ENCODE measurements at places on chromosomes 2 and 18.

- DNase-seq: no peak
These were observed 461.5 kb downstream of the IRS1 start for GRCh38 chr2:226337941-226338600.

DNA sequence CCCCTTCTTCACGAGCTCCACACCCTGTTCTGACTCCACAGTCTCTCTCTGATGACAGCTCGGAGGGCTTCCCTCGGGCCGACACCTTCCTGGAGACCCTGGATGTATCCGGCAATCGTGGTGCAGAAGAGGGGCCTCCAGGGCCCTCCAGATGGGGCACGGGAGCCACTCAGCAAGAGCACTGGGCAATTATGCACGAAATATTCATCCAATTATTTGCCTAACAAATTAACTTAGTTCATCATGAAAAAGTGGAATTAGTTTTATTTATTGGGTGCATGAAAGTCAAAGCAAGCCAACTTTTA lies 277.3 kb upstream of the HDAC4 start:
- no peak for DNase-seq

DNA sequence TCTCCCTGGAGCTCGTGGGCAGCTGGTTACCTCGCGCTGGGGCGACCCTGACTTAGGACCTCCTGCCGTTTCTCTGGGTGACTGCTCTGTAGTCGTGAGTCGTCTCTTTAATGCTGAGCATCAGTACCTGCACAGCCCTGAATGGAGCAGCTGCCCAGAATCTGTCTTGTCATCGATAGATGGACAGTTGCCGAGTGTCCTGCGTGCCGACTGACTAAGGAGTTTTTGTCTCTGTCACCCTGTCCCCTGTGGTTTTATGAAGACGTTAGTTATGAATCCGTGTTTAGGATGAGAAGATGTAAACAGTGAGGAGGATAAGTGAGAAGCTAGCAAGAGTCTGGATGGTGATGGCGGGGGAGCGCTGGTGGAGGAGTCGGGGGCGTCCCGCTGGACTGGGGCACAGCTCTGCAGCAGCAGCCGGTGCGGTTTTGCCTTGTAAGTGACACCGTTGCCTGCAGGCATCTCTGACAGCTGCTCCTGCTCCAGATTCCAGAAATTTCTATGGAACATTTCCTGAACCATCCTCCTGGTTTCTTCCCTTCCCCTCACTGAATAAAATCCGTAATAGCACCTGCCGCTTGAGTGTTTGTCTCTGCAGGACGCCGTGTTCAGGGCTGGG lies 13.3 kb downstream of the AGAP1 start:
- DNase-seq: no peak

- DNase-seq: no peak
These were observed 17.7 kb downstream of the CXCR1 start for GRCh38 chr2:218149098-218149497.

DNA sequence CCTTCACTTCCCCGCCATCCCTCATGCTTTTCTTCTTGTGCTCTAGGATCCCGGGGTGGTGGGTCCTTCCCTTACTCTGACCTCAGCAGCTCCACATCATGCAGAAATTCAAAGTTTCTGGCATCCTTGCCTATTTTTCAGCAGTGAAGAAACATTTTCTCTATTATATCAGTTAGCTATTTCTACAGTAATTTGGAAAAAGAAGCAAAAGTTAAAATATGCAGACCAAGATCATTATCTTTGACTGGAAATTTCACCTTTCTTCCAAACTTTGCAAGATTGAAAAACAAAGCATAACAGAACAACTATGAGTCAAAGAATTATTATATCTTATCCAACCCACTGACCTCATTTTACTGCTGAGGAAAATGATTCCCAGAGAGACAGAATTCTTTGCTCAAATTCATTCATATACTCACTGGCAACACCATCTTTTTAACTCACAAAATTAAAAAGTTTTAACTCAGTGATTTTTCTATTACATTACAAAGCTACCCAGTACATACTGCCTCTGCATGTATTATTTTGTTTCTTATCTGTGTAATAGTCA lies 40.5 kb downstream of the ANTXR1 start:
- DNase-seq: no peak

DNA sequence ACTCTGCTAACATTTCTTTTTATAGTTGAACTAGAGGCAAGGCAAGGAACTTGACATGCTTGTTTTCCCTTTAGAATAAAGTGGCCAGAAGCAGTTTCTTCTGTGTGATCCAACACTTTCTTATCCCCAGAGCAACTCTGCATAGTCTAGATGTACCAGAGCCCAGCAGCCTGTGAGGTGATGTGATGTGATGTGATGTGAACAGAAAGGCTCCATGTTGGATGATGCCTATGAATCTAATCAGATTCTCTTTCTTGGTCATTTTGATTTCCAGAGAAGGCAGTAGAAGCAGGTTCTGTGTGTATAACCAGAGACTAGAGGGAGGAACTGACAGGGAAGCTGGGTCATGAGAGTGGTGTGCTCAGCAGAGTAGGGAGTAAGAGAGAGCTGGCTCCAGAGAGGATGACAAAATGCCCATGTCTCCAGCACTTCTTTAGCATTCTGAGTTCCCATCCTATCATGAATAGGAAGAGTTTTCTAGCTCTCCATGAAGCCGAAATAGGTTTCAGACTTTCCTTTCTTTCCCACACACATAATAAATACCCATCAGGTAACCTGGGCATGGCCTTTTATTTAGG lies 31.0 kb upstream of the PTH2R start:
- no peak for DNase-seq

Measured in right forelimb (tissue), 1 donor.